Activated T-helper 17 cell treated with anti-CD3 and anti-CD28 coated beads, Interleukin-2, amount 50 U/mL, for 72 hours (primary cell): ENCODE measurements at places on chromosomes 12 and 14.

- peaks cover 19% of the 10 kb centered on the region for H3K27me3 ChIP-seq
- no peak for ATAC-seq
- H3K27ac ChIP-seq, result no peak overlapping the region
- no peaks in the 10 kb centered on the region for H3K36me3 ChIP-seq
- no peak overlapping the region for H3K4me3 ChIP-seq
Measured at GRCh38 chr12:72277415-72277814, 5.2 kb downstream of the TRHDE start.

DNA sequence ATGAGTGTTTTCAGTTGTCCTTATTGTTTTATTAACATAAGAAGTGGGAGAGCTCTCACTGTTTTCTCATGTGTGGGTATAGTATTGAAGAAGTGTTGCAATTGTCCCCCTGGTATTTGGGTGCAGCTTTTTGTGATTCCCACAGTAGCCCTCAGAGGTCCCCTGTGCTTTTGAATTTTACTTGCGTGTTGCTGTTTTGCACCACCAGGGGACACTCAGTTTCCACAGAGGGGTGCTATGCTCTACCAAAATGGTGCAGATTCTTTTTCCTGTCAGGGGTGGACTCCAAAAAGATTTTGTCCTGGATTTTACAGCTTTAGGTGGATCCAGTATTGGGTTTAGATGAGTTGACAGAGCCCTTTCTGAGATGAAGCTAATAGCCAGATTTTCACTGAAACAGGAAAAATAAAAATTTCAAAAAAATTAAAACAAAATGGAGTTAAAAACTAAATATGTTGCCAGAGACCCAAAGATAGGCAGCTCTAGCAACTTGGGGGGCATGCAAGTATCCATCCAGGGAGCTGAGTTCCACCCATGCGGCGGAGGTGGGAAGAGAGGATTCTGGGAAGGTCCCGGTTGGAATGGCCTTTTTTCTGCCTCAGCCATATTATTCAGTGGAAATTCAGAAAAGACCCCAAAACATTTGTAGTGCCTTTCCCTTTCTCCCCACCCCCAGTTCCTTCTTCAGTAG, 50.2 kb downstream of the TTLL5 start:
- no peaks in the 10 kb centered on the region for H3K4me1 ChIP-seq
- no peak overlapping the region for H3K4me3 ChIP-seq
- no peak for ATAC-seq
- peaks cover 29% of the 10 kb centered on the region for H3K36me3 ChIP-seq
- no peak overlapping the region for H3K27ac ChIP-seq

DNA sequence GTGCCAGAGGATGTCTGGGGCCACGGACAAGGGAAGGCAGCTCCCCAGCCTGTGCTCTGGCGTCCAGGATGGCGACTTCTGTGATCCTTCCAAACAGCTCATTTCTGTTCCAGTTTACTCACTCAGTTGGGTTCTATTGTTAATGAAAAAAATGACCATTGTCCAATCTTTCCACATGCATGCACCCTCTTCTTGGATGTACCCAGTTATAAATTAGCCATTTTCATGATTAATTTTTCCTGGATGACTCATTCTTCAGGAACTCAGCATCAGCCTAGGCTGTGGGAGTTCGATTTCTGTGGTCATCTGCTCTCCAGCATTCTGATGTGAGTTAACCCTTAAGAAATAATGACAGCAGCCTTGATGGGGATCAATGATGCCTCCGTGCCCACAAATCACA, 926.8 kb downstream of the BCL11B start:
- H3K36me3 ChIP-seq, result no peaks in the 10 kb centered on the region
- no peaks in the 10 kb centered on the region for H3K27me3 ChIP-seq
- peaks cover 9% of the 10 kb centered on the region for H3K4me1 ChIP-seq

GRCh38 chr14:53622447-53622846, 334.2 kb downstream of the BMP4 start:
- ATAC-seq, result no peak
- no peaks in the 10 kb centered on the region for H3K4me1 ChIP-seq
- H3K36me3 ChIP-seq, result no peaks in the 10 kb centered on the region
- no peak overlapping the region for H3K4me3 ChIP-seq
- H3K27ac ChIP-seq, result no peak overlapping the region

DNA sequence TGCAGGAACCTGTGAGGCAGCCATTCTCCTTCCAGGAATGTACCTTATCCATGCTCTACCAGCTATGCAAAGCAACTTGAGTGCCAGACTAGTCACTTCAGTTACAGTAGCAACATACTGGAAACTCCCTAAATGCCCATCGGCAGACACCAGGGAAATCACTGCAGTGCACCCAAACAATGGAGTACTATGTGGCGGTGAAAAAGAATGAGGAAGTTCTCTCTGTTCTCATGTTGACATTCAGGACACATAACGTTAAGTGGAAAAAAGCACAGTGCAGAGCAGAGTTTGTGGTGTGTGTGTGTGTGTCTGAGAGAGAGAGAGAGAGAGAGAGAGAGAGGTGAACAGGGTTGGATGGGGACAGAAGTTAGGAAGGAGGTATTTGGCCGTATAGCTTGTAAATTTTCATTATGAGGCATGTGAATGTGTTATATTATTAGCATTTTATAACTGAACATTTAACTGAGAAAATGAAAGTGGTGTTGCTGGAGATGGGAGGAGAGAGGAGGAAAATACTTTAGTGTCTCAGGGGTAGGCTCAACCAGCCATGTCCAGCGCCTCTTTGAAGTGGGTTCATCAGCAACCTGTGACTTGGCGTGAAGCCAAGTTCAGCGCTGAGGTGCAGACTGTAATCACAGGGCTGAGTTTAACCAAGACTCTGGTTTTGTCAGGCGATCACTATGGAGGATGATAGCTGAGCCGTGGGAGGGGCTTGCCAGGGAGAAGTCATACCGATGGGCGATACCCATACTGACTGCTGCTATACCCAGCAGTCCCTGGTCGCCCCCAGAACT, 17.3 kb downstream of the TNFAIP2 start:
- H3K27me3 ChIP-seq, result peaks cover 32% of the 10 kb centered on the region
- H3K4me1 ChIP-seq, result no peaks in the 10 kb centered on the region
- H3K4me3 ChIP-seq, result no peak overlapping the region
- no peak for ATAC-seq

DNA sequence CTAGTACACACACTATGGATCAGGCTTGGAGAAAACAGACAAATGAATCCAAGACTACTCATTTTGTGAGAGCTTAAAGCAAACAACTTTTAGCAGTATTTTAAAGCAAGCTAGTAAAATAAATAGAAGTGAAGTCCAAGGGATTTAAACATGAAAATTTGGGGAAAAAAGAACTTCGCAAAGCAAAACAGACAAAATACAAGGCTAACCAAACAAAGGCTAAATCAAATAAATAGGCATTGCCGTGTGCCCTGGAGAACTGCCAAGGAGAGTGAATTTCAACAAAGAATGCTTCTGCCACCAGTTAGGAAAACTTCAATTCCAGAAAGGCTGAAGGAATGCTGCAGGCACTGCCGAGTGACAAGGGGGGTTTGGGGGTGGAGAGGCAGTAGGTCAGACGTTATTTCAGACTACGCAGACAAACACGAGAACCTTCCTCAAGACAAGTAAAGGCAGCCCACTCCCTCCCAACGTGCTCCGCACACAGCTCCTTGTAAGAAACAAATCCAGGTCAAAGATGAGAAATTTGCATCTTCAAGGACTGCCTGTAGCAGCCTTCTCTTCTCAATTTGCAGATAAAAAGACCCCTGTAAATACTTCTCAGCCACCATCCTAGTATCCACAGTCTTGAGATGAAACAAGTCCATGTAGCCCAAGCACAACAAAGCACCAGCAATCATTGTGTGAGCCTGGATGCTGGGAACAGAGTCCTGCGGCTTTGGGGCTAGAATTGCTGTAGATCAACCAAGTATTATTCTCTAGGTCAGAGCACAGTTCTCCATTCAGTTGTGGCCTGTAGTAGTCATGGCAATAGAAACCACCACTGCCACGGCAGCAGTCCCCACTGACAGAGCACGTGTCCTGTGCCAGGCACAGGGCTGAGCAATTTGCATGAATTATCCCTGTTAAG, 43.3 kb downstream of the EFCAB11 start:
- no peak for ATAC-seq
- H3K27me3 ChIP-seq, result no peaks in the 10 kb centered on the region
- no peaks in the 10 kb centered on the region for H3K36me3 ChIP-seq
- no peak overlapping the region for H3K27ac ChIP-seq
- no peak overlapping the region for H3K4me3 ChIP-seq

GRCh38 chr12:73598626-73599025, 939.0 kb upstream of the ATXN7L3B start:
- H3K4me1 ChIP-seq, result no peaks in the 10 kb centered on the region
- H3K27ac ChIP-seq, result no peak overlapping the region
- no peak for ATAC-seq
- H3K36me3 ChIP-seq, result no peaks in the 10 kb centered on the region

- H3K27ac ChIP-seq, result no peak overlapping the region
- H3K27me3 ChIP-seq, result peaks cover 66% of the 10 kb centered on the region
- peaks cover 11% of the 10 kb centered on the region for H3K4me1 ChIP-seq
- no peaks in the 10 kb centered on the region for H3K36me3 ChIP-seq
Measured at GRCh38 chr12:94872671-94872970, 130.9 kb downstream of the NDUFA12 start.

DNA sequence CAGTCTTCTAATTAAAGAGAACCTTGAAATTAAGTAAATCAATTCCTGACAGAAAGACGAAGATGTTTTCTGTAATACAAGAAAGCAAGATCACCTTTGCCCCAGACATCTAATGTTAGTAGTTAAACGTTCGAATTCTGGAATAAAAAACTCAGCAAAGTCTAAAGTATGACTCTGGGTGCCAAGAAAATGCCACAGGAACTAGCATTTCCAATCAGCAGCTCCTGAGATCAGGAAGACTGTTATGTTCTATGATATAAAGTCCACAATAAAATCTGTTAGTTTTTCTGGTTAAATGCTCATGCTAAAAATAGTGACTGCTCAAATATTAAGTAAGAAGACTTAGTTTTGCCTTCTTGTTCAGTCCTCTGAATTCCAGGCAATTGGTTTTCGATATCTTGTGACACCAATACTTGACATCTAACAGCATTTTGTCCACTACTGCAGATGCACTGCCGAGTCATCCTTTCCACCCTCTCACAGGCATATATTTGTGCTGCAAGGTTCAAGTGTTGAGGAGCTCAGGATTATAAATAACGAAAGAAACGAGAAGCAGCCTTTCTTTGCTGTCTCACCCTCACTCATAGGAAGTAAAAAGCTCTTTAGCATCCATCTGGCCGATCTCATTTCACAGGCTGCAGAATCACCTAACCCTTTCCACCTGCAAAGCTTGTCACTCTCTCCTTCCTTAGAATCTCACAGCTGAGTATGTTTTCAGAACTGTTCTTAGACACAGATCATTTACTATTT, 32.0 kb downstream of the SSH1 start:
- H3K4me3 ChIP-seq, result peak overlapping the region; percentile 48
- no peaks in the 10 kb centered on the region for H3K27me3 ChIP-seq
- H3K36me3 ChIP-seq, result peaks cover 85% of the 10 kb centered on the region
- peaks cover 25% of the 10 kb centered on the region for H3K4me1 ChIP-seq
- peak overlapping the region; percentile 65 for H3K27ac ChIP-seq

DNA sequence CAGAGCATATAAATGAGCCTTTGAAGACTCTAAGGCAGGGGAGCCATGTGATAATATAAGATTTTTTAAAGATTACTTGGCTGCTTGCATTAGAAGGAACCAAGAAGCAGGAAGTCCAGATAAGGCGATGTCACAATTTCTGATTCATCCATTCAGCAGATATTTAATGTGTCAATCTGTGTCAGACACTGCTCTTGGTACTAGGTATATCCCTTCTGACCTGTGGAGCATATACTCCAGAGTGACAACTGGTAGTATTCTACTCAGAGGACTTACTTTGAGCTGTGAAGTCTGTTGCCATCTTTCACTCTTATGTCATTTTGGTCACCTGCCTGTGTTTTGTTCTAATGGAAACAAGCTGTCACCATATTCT, 10.7 kb downstream of the EID3 start:
- H3K36me3 ChIP-seq, result peaks cover 97% of the 10 kb centered on the region
- ATAC-seq, result no peak
- no peak overlapping the region for H3K4me3 ChIP-seq
- H3K4me1 ChIP-seq, result no peaks in the 10 kb centered on the region

- ATAC-seq, result peak; percentile 75
- H3K4me3 ChIP-seq, result peak overlapping the region; percentile 51
- H3K27me3 ChIP-seq, result peaks cover 29% of the 10 kb centered on the region
Measured at GRCh38 chr12:49296034-49296835, 1.3 kb downstream of the PRPH start.

DNA sequence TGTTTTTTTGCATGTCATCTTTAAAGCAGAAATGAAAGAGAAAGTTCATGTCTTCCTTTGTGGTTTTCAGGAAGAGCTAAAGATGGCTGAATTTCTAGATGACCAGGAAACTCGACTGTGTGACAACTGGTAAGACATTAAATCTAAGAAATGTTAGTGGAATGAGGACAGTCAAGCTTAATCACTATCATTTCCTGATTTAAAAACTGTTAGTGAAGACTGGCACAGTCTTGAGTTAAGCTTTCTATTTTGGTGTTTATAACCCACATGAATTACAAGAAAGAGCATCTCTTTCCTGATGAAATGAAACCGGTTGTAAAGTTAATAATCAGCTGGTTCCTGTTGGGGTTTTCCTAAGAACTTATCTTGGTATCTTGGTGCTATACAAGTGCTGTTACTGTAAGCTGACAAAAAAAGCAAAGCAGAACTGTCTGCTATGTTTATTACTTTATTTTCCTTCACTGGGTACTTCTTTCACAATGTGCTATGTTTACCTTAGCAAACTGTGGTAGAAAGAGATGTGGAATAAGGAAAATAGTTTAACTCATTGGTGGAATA, 5.2 kb downstream of the TRAFD1 start:
- peaks cover 25% of the 10 kb centered on the region for H3K4me1 ChIP-seq
- H3K36me3 ChIP-seq, result peaks cover 59% of the 10 kb centered on the region
- H3K4me3 ChIP-seq, result peak overlapping the region; percentile 78

DNA sequence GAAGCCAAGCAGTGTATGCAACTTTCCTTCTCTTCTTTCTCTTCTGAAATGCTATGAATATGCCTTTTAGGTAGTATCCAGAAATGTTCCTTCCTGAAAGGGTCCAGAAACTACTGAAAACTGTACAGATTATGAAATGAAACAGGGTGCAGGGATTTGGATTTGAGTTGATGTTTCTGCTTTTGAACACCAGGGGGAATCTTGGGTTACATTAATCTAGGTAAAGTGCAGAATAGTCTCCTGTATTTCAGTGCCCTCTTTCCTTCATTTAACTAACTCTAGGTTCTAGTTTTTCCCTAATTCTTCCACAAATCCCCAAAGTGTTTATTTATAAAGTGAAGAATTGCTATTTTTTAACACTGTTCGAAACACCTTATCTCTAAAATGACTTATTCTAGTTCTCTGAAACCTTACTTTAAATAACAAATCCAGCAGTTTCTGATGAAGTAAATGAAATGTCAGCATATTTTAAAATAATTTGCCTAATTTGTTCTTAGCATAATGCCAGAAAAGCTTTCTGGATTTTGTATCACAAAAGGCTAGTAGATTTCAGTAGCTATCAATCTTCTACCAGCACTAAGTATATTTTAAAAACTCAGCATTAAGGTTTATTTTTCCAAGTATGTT, 111.9 kb downstream of the LRRK2 start:
- H3K36me3 ChIP-seq, result no peaks in the 10 kb centered on the region
- no peak overlapping the region for H3K4me3 ChIP-seq
- H3K27ac ChIP-seq, result no peak overlapping the region
- H3K27me3 ChIP-seq, result peaks cover 4% of the 10 kb centered on the region
